ENCODE measurements at places on chromosomes 5 and 9.
A peak's percentile ranks its signal among the peaks of the same experiment; 100 is the strongest.

DNA sequence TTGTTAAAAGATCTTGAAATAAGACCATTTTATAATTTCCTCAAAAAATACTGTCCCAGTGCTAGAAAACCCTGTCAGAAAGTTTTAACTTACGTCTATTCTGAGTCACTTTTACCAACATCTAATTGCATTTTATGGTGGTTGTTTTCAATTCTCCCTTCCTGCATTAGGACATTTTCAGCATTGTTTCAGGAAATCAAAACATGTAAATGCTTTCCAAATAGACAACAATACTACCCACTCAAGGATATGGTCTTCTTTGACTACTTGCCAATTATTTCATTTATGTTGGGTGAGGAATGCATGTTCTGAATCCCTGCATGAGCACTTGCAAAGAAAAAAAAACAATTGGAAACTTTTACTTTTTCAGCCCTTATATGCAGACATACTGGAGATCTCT, 284.6 kb upstream of the PDE4D start:
- peak overlapping the region; percentile 37 for H3K27ac ChIP-seq
- H3K4me1 ChIP-seq = peaks cover 28% of the 10 kb centered on the region
- H3K4me3 ChIP-seq = no peak overlapping the region
- H3K27me3 ChIP-seq = no peaks in the 10 kb centered on the region
- H3K36me3 ChIP-seq = peaks cover 8% of the 10 kb centered on the region

DNA sequence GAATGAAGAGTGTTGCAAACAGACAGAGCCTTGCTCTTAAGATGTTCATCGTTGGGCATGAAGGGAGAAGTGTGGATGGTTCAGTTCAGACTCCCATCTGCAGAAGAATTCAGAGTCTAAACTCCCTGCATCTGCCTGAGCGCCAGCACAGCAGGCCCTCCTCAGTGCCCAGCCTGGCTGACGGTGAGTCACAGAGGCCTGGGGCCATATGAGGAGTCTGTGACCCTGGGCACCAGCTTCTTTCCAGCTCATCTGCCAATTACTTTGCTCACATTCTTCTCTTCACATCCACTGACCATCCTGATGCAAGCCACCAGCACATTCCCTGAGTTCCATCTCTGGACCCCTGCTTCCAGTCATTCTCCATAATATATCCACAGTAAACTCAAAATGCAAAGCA, 401.1 kb upstream of the TRPC7 start:
- H3K27ac ChIP-seq = no peak overlapping the region
- H3K4me3 ChIP-seq = no peak overlapping the region
- H3K27me3 ChIP-seq = peaks cover 6% of the 10 kb centered on the region
- H3K36me3 ChIP-seq = no peaks in the 10 kb centered on the region

GRCh38 chr9:25322142-25322541, 356.1 kb downstream of the TUSC1 start:
- H3K36me3 ChIP-seq = no peaks in the 10 kb centered on the region
- H3K27me3 ChIP-seq = no peaks in the 10 kb centered on the region
- H3K4me3 ChIP-seq = no peak overlapping the region
- H3K4me1 ChIP-seq = no peaks in the 10 kb centered on the region
- no peak overlapping the region for H3K27ac ChIP-seq

DNA sequence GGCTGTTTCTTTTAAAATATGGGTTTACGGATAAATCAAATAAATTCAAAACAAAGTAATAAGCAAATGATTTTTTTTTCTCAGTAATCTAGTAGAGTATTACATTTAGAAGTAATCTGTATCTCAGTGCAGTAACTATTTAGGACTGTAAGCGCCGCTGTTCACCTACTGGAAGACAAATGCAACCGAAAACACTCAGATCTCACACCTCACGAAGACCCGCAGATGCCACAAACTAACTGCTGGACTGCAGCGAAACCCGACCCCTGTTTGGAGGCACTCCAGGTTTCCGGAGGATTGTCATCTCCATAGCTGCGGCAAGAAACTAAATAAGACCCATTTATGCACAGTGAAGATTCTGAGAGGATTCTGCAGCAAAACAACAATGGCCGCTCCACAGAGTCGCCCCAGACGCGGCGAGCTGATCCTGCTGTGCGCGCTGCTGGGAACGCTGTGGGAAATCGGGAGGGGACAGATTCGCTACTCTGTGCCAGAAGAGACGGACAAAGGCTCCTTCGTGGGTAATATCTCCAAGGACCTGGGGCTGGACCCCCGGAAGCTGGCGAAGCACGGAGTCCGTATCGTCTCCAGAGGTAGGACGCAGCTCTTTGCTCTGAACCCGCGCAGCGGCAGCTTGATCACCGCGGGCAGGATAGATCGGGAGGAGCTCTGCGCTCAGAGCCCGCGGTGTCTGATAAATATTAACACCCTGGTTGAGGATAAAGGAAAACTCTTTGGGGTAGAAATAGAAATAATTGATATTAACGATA, at the start of gene PCDHGA8:
Gene PCDHGA8, plus strand, starts transcription at position 205 of the 770 bp plus-strand sequence. Its CDS starts 181 bp downstream, at position 386.
- H3K27me3 ChIP-seq = no peaks in the 10 kb centered on the region
- peak; percentile 62 for DNase-seq
- no peak within 1 kb of the TSS for H3K4me3 ChIP-seq
- no peak within 1 kb of the TSS for H3K27ac ChIP-seq

GRCh38 chr5:90381213-90381929, 28.2 kb downstream of the CETN3 start:
- DNase-seq = no peak
- H3K36me3 ChIP-seq = no peaks in the 10 kb centered on the region
- H3K27me3 ChIP-seq = no peaks in the 10 kb centered on the region
- no peak overlapping the region for H3K4me3 ChIP-seq
- no peaks in the 10 kb centered on the region for H3K4me1 ChIP-seq

DNA sequence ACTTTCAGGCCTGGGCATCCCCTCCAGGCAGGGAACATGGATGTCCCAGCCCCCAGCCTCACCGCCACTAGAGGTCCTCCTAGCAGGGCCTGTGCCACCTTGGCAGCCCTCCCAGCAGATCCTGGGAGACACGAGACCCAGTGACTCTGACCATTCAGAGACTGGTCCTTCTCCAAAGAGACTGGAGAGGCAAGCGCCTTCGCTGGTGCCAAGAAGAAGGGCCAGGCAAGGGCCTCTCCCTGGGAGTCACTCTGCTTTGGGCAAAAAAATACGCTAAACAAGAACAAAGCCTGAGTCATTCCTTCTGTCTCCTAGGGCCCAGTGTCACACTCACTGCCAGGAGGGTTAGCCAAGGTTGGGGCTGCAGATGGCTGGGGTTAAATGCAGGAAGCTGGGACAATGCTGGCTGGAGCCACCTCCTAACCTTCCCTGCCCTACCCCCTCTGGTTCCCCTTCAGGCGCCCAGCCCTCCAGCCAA, 35.3 kb upstream of the SMIM23 start:
- H3K27ac ChIP-seq = no peak overlapping the region
- peaks cover 2% of the 10 kb centered on the region for H3K4me1 ChIP-seq
- H3K36me3 ChIP-seq = no peaks in the 10 kb centered on the region
- DNase-seq = peak; percentile 75

DNA sequence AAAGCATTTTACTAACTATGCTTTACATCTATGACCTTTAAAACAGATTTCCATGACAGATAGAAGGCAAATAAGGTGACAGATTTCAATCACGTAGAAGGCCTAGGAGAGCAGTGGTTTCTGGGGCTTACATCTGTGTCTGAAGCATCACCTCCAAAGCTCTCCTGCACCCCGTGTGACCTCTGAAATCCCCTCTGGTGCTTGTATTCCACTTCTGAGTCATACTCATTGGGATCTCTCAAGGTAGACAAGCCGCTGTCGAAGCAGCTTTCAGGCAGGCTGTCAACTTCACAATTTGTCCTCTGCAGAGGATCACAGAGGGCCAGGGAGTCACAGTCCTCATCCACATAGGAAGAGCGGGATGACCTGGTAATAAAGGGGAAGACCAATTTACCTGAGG, 62.2 kb downstream of the RASEF start:
- H3K36me3 ChIP-seq = no peaks in the 10 kb centered on the region
- no peak overlapping the region for H3K4me3 ChIP-seq
- no peaks in the 10 kb centered on the region for H3K27me3 ChIP-seq
- no peak overlapping the region for H3K27ac ChIP-seq
- no peak for DNase-seq

GRCh38 chr5:92313385-92313784, 930.3 kb upstream of the ARRDC3 start:
- no peak overlapping the region for H3K4me3 ChIP-seq
- H3K27me3 ChIP-seq = no peaks in the 10 kb centered on the region
- no peak for DNase-seq
- H3K4me1 ChIP-seq = peaks cover 30% of the 10 kb centered on the region

DNA sequence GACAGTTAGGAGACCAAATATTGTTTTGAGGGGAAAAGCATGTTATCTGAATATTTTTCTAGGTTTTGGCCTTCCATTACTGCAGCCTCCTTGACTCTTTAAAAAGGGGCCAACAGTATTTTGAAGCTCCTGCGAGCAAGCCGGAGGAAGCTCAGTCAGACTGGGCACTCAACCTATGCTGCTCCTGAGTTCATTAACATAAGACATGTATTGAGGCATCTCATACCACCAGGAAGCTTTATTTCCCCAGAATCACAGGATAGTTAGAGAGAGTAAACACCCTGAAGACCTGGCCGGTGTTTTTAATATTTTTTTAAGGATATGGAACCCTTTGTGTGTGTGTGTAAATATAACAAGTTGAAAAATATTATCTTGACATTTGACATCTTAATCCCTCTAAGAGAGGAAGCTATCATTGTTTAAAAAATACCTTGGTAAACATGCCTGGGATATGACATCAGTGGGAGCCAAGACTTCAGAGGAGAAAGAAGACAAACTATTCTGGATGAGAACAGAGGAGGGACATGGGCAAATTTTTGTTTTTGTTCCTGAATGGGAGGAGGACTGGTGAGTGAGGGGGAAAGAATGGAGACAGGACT, 139.3 kb upstream of the SLIT3 start:
- H3K4me3 ChIP-seq = no peak overlapping the region
- H3K27ac ChIP-seq = peak overlapping the region; percentile 15
- peaks cover 1% of the 10 kb centered on the region for H3K27me3 ChIP-seq
- peaks cover 42% of the 10 kb centered on the region for H3K4me1 ChIP-seq

DNA sequence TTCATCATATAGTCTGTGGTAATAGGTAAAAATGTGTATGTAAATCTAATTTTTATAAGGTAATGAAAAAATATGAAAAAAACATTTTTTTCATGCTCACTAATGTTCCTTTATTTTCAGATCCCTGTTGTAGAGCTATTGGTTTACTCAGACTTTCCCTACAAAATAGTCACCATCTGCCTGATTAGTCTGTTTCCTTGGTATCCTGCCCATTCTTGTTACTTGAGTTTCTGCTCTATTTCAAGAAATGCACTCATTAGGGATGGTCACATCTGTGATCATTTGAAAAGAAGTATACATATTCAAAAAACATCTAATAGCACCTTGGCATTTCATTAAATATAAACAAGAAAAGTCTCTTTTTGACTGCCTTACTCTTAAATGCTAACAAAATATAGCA, 21.6 kb upstream of the RASA1 start:
- H3K4me1 ChIP-seq = no peaks in the 10 kb centered on the region
- H3K27ac ChIP-seq = no peak overlapping the region
- no peak overlapping the region for H3K4me3 ChIP-seq
- peaks cover 2% of the 10 kb centered on the region for H3K27me3 ChIP-seq
